ENCODE measurements at places on chromosomes 16 and 17. TPM values are rescaled to one million over a fixed set of nuclear protein-coding genes. Genes with fewer than 3 reads are reported as not detected.

ZNF598 gene
- 42.1 TPM for total RNA-seq

TBX21 gene
- total RNA-seq = 1.8 TPM

KCNH6 gene
- total RNA-seq = not detected

KRT24 gene
- total RNA-seq = 0.17 TPM

C16orf95 gene
- 2.2 TPM for total RNA-seq

ZNF23 gene
- total RNA-seq = 6.3 TPM

CDT1 gene
- total RNA-seq = 3.2 TPM

MATCAP1 gene
- 68.4 TPM for total RNA-seq

- DNase-seq = no peak
Observed at GRCh38 chr16:85461022-85461813, 151.9 kb upstream of the GSE1 start.

- no peak for DNase-seq
Observed at GRCh38 chr16:51822471-51822870, 671.4 kb upstream of the SALL1 start.

- DNase-seq = no peak
Observed at GRCh38 chr17:72122765-72123529, 2.1 kb downstream of the SOX9 start.

DNA sequence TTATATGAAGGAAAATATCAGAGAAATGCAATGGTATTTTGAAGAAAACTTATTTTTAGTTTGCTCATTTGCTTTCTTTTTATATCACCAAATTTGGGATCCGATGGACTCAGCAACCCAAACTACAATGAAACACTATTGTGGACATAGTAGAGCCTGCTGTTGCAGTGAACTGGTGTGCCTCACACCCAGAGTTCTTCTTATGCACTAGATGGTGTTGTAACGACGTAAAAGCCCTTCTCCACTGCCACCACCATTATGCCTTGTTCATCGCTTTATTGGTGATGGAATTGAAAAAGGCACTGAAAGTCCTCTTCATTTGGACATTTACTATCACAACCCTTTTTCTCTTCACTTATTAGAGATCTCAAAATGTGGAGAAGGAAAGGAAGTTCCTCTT, 381.3 kb downstream of the CDH8 start:
- DNase-seq = no peak

- no peak for DNase-seq
Observed at GRCh38 chr17:61556224-61557188, 34.5 kb downstream of the NACA2 start.

GRCh38 chr17:8713878-8714277, 30.8 kb downstream of the CCDC42 start:
- no peak for DNase-seq

- DNase-seq = peak; percentile 75
Observed at GRCh38 chr16:69761983-69762813, at the start of gene WWP2. Gene WWP2 (plus strand): TSS chr16:69762332. CDS start chr16:69787011, 24,679 bp downstream.

DNA sequence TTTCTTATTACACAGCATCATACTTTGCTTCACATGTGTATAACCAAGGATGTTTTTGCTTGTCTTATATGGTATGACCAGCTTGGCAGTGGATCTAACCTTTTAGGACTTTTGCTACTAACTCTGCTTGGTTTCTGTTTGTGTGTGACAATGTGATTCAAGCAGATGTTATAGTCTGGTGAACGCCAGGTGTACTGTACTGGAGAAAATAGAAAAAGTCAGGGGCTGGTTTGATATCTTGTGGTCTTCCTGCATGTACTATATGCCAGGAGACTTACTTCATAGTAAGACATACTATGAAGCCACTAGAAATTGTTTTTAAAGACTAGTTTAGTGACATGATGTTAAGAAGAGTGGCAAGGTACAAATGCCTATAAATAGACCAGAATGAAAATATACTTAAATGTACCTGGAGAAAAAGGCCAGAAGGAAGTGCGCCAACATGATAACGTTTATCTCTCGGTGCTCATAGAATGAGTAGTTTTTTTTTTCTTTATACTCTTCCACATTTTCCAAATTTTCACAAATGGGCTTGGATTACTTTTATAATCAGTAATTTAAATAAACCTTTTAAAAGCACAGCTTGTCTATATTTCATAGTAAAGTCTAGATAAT, 112.3 kb downstream of the PRKCA start:
- DNase-seq = no peak

DNA sequence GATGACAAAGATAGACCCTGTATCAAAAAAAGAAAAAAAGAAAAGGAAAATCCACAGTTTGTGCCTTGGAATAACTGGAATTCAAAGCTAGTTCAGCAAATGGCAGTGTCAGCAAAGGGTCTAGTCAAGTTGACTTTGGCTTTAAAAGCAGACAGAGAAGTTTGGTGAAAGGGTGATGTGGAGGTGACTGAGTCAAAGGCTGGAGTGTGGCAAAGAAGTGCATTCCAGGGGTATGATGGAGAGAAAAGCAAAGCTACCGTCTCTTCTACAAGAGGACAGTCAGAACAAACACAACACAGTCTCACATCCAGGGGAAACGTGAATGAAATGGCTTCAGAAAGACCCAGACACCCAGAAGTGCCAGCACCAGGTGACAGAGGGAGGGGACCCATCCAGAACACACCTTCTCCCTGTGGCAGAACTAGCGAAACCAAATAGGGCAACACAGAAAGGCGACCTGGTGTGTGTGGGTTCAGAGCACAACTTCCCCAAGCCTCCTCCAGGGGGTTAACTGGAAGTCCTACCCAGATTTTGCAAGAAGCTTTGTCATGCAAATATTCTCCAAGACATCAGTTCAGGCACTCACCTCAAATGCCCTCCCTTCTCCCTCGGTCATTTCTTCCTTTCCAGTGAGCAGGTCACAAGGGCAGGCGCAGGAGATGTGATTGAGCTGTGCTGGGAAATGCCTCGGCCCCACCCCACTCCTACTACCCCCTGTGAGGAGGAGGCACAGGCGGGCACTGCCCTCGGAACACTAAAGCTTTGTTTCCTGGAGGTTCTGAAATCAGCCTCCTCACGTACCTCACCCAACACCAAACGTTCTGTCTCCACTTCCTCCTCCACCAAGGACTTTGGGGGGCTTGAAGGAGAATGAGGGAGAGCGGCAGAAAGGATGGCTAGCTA, 481.9 kb downstream of the SOX9 start:
- peak; percentile 45 for DNase-seq

GRCh38 chr17:10106067-10106466, 92.3 kb downstream of the GAS7 start:
- no peak for DNase-seq

DNA sequence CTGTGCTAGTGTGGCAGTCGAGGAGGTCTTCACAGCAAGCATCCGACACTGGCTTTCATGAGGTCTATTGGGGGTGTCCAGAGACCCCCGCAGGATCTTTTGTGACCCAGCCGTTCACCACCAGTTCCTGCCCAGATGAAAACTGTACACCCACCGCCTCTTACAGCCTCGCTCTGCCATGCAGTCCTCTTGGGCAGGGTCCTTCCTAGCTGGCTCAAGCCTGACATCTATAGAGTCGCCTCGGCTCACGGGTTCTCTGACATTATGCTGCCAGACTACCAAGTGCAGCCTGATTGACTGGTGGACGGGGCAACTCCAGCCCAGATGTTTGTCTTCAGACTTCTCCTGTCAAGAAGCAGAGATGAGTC, 14.6 kb upstream of the CLEC10A start:
- no peak for DNase-seq

DNA sequence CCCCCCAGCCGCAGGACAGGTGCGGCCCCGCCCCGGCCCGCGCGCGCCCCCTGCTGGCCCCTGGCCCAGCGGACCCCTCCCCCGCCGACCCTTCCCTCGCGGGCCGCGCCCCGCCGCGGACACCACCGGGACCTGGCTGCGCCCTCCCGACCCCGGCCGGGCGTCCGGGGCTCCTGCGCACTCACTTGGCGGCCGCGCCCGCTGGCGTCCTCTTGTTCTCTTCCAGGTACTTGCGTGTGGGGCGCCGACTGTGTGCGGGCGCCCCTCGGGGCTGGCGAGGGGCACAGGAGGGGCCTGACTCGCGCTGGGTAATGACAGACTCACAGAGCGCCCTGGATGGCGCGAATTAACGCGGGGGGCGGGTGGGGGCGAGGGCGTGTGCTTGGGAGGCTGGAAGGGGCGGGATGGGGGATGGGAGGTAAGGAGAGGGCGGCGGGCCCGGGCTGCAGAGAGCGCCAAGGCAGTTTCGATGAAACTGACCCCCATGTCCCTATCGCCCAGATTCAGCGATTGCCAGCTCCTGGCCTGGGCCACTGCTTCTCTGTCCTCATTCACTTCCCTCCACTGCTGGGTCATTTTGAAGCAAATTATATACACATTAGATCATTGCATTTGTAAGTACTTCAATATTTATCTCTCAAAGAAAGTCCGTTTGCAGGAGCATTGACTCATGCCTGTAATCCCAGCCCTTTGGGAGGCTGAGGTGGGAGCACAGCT, 445 bp upstream of the DBNDD1 start:
- no peak for DNase-seq

GRCh38 chr16:8845699-8846298, 23.0 kb downstream of the CARHSP1 start:
- DNase-seq = no peak

DNA sequence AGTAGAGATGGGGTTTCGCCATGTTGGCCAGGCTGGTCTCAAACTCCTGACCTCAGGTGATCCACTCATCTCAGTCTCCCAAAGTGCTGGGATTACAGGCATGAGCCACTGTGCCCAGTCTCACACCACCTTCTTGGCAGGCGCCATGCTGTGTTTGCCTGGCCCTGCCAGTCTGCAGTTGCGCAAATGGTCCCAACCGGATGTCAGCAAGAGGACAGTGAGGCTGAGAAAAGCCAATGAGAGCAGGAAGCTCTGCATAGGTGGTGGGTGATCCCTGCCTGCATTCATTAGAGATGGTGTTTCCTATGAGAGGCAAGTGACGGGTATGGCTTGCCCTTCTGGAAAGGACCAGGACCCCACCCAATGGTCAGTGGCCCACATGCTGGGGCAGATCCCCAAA, 59.3 kb downstream of the PECAM1 start:
- no peak for DNase-seq

DNA sequence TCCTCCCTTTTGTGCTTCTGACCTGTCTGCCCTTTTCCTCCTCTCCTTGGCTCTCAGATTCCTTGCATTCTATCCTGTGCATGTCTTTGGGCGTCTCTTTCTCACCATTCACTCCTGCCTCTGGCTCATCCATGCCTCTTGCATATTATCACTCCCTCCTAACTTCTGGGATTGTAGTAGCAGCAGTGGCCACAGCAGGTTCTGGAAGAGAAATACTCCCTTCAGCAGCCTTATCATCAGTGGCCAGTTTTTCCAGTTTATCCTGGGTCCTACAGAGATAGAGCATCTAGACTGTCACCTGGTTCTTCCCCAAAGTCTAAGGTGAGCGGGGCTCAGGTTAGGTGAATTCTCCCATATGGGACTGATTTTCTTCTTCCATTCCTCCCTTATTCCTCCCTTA, 354.0 kb upstream of the CCL2 start:
- DNase-seq = no peak

DNA sequence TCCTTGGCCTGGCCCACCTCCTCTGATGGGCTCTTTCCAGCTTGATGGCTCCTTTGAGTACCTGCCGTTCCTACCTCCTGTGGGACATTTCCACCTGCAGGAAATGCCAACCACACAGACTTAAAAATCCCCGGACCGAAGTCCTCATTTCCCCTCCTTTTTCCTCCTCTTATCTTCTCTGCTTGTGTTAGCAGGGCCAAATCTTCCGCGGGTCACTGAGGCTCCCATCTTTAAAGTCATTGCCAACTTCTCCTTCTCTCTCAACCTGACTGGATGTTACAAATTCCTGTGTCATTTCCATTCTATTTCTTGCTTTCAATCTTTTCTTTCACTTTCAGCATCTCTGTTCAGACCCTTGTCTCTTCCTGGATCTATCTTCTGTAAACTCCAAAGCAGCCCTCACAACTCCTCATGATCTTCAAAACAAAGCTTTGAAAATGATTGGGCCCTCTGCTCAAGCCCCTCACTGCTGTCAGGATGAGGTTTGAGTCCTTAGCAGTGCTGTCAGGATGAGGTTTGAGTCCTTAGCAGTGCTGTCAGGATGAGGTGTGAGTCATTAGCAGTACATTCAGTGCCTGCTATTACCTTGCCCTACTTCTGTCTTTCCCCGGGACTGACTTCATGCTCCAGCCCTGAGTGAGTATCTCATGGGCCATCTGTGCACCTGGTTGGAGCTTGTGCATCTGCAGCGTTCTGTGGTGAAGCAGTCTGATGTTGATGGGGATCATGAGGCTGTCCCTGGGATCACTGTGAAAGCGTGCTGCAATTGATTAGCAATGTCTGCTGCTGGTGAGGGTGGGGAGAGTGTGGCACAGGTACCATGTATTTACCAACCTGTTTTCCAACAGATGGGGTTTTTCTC, 100.1 kb downstream of the IRF8 start:
- no peak for DNase-seq

- DNase-seq = no peak
Observed at GRCh38 chr16:30096862-30097563, 1.0 kb upstream of the YPEL3 start.

- DNase-seq = no peak
Observed at GRCh38 chr17:80800481-80801391, 190.9 kb upstream of the CHMP6 start.

Measured in mucosa of gallbladder (tissue), 1 donor.